ENCODE measurements at places on chromosomes 2 and 18. TPM values are rescaled to one million over a fixed set of nuclear protein-coding genes. Genes with fewer than 3 reads are reported as not detected.
A peak's percentile ranks its signal among the peaks of the same experiment; 100 is the strongest.

DNA sequence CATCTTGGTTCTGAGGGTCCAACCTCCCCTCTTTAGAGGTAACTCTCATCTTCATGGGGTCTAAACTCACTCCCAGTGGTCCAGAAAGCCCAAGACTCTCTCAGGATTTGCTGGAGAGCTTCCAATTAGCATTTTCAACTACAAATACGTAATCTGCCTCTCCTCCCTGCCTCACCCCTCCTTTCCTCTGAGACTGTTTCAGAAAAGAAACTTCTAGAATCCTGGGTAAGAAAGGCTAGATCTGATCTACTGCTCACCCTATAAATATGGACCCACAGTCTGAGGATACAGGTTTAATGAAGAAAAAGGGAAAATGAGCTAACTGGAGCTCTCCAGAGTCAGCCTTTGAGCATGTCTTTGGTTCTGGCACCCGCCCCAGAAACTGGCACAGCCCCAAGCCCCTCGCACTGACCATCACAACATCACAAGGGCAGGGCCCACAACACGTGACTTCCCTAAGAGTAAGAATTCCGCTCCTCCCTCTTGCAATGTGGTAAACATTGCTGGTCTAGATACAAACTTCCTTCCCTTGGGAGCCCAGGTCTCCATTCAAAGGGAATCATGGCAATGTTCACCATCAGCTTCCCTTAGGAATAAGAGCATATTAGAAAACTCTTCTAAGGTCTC, 21.7 kb upstream of the IHH start:
- DNase-seq = no peak

DNA sequence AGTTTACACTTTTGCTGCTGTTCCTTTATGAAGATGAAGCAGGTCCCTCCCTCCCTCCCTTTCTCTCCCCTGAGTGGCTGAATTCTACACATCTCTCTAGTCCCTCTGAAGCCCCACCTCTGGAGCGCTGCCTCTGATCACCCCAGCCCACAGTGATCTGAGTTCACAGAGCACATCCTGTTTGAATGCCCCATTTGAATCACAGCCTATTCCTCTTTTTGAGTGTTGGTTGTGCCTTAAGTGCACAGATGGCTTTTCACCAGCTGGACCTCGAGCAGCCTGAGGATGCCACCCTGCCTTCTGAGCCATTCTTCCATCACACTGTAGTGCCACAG, 87.1 kb downstream of the ITGB1BP1 start:
- DNase-seq = no peak

GRCh38 chr2:207974216-207974605, 51.1 kb downstream of the PLEKHM3 start:
- no peak for DNase-seq

DNA sequence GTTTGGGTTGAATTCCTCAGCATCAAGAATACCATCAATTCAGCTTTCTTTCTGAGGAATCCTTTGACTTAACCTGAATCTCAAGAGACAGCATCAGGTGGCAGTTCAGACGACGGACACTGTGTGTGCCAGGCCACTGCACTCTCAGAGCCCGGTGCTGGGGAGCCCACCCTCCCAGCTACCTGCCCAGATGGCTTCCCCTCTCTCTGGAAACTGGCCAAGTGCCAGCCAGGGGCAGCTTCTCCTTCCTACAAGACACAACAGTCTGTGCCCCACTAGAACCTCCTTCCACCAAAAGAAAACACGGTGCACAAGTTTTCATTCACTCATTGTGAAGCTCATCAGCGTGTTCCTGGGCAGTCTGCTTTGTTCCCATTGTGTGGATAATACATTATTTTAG, 28.5 kb downstream of the MAL start:
- no peak for DNase-seq

GRCh38 chr2:141439524-141439923, 691.3 kb downstream of the LRP1B start:
- DNase-seq = peak; percentile 1

- DNase-seq = peak; percentile 41
These were observed 11.1 kb downstream of the LIMS2 start for GRCh38 chr2:127664065-127664894.

Gene SGPP2
- not detected for total RNA-seq

GRCh38 chr2:232336981-232337720, 41.4 kb upstream of the ALPP start:
- DNase-seq = no peak

GRCh38 chr2:79513711-79514110, 860 bp downstream of the CTNNA2 start:
- DNase-seq = no peak

- DNase-seq = no peak
These were observed 170.5 kb downstream of the TGIF1 start for GRCh38 chr18:3620146-3621119.

DNA sequence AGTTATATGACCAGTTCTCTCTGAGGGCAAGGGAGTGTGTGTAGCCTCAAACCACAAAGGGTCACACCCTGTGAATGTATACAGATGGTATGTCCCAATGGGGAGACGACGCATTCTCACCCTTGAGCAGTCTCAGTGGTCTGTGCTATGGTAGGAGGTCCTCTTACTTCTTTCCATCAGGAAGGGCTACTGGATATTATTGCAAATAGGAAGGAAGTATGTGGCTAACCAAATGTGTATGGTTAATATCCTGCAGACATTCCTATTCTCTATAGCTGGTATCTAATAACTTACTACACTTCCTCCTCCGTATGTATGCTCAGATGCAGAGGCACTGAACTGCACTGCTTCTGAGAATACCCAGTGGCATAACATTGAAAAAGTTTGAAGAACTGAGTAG, 306.7 kb upstream of the CCDC68 start:
- DNase-seq = peak; percentile 37

DNA sequence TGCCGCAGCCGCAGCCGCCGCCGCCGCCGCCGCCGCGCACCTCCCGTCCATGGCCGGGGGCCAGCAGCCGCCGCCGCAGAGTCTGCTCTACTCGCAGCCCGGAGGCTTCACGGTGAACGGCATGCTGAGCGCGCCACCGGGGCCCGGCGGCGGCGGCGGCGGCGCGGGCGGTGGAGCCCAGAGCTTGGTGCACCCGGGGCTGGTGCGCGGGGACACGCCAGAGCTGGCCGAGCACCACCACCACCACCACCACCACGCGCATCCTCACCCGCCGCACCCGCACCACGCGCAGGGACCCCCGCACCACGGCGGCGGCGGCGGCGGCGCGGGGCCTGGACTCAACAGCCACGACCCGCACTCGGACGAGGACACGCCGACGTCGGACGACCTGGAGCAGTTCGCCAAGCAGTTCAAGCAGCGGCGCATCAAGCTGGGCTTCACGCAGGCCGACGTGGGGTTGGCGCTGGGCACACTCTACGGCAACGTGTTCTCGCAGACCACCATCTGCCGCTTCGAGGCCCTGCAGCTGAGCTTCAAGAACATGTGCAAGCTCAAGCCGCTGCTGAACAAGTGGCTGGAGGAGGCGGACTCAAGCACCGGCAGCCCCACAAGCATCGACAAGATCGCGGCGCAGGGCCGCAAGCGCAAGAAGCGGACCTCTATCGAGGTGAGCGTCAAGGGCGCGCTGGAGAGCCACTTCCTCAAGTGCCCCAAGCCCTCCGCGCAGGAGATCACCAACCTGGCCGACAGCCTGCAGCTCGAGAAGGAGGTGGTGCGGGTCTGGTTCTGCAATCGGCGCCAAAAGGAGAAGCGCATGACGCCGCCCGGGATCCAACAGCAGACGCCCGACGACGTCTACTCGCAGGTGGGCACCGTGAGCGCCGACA, 2.4 kb downstream of the POU3F3 start:
- DNase-seq = no peak

Measured in GM23248 (cell line).